ENCODE measurements at places on chromosomes 4 and X. TPM values are rescaled to one million over a fixed set of nuclear protein-coding genes. Genes with fewer than 3 reads are reported as not detected.

GRCh38 chrX:155997436-155997835 lies at the start of gene IL9R:
Gene IL9R, plus strand, starts transcription at chrX:155997696. Its CDS starts 64 bp downstream, at chrX:155997760.
- no peak for DNase-seq

DNA sequence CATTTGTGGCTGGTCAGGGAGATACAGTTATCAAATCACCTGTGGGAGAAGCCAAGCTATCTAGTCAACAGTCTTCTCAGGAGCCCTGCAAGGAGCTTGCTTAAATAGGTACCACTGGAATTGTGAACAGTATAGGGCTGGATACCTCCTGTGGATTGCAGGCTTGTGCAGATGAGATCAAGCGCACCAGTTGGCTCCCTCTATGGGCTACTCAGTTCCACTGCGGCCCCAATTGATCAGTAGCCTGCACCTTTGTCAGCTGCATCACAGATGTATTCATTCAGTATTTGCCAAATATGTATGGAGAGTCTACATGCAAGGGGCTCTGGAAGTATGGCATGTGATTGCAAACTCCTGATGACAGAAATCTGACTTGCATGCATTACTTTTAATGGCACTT lies 28.6 kb downstream of the TEX13A start:
- no peak for DNase-seq

- DNase-seq: no peak
Observed at GRCh38 chrX:153516073-153516472, 1.4 kb upstream of the ATP2B3 start.

DNA sequence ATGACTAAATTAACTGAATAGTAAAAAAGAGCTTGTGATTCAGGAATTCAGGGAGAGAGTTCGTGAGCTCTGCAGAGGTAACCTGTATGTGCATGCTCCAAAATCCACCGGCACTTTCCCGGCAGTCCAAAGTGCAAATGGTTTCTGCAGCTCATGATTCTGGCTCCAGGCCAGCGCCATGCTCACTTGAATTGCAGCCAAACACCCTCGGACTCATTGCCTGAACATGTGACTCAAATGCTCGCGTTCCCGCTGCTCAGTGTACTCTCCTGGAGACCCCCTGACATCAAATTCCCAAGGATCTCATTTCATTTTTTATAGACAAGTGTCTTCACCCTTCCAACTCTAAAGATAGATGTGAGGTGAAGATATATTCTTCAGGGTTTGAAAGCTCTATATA lies 44.1 kb upstream of the SH3RF1 start:
- DNase-seq: peak; percentile 50

- no peak for DNase-seq
Observed at GRCh38 chr4:27759611-27760575, 899.3 kb downstream of the STIM2 start.

- no peak for DNase-seq
Observed at GRCh38 chr4:158159054-158159717, 13.6 kb downstream of the GASK1B start.

DNA sequence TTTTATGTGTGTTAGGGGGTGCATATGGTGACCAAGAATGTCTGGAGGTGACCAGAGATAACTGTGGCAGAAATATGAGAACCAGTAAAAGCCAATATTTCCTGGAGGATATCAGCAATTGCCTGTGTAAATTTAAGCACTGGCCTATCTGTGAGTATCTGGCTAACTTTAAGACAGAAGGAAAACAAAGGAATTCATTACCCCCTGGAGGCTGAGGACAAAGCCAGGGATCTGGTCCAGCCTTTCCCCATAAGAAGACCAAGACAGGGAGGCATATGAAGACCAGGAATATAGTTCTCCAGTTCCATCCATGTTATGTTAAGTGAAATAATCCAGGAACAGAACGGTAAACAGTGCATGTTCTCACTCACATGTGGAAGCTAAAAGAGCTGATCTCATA lies 49.2 kb downstream of the MFAP3L start:
- DNase-seq: no peak

DNA sequence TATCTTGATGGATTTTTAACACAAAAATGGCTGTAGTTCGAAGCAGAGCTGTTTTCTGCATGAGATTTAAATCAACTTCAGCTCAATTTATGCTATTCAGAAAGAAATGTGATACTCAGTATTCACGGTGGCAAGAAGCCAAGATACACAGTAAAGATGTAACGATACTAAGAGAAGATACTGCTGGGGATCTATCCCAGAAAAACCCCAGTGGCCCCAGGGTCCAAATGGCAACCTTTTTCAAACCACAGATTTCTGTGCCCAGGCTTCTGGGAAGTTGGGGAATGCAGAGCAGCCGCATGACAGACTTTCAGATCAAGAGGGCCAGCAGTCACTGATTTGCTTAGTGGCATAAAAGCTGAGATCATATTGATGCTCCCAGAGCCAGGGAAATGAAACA lies 353.9 kb downstream of the AFF2 start:
- DNase-seq: no peak

DNA sequence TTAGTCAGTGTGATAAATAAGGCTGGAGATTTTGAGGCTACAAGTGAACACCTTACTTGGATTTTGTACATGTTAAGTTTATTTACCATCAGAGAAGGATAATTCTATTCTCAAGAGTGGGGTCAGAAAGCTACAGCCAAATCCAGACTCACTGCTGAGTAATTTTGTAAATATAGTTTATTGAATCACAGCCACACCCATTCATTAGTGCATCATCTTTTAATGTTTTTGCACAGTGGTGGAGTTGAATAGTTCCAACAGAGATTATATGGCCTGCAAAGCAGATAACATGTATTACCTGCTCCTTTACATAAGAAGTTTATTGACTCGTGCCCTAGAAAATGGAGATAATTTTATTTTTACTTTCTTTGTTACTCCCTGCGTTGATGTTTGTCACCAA lies 60.4 kb downstream of the PCDH18 start:
- DNase-seq: no peak

GRCh38 chr4:27716693-27717430 lies 856.2 kb downstream of the STIM2 start:
- DNase-seq: no peak

DNA sequence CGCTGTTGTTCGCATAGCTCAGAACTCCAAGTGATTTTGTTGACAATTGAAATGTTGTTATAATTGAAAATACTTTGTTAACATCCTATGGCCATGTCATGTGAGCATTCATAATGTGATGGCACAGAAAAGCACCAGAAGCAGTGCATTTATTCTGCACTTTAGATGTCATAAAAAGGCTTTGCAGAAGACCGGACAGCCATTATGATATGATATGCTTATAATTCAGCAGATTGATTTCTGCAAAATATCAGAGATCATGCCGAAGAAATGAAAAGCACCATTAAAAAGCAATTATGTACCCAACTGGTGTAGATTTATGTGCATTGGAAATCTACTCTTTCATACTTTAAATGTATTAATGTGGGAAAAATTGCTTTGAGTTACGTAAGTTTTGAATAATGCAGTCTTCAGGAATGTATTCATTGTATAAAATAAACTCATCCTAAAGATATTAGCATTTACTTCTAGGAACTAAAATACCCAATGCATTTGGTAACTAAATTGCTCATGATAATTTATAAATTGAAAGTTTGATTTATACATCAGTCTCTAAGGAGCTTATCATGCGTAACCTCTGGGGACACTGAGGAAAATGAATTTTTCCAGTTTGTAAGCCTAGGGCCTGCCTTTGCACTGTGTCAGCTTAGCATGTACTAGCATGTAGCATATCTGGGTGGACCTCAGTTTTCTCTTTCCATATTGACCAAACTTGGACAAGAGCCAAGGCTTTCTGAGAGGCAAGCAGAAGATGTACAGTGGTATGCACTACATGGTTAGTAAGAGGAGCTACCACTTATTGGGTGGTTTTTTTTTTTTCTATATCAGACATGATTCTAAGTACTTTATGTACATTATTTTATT lies 43.6 kb downstream of the TLR10 start:
- DNase-seq: no peak

DNA sequence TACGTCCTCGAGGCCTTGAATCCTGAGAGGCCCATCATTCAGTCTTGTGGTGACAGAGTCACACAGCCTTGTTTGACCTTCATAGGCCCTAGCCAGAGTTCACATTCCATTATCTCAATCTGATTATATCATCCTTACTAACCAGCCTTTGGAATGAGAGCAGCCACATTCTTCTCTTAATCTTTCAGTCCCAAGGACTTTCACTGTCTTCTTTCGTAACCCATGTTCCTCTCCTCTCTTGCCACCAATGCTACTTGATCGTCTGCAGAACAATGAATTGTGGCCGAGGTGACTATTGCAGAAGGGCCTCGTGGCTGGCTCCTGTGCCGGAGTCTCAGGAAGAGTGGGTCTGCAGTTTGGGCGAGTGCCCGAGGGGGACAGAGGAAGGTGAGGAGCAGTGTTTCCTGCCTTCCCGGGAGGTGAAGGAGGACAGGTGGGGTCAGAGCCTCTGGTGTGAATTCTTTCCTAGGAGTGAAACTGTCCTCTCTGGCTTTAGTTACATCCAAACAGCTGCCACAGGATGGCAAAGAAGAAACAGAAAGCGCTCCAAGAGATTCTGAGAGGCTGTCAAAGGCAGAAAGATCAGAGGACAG lies 94.6 kb downstream of the LIMCH1 start:
- no peak for DNase-seq

GRCh38 chr4:58061967-58062366 lies 951.8 kb upstream of the IGFBP7 start:
- DNase-seq: no peak

- DNase-seq: no peak
Observed at GRCh38 chr4:139568206-139568955, 12.4 kb upstream of the SETD7 start.

- no peak for DNase-seq
Observed at GRCh38 chr4:139633661-139634060, 32.0 kb upstream of the MGST2 start.

DNA sequence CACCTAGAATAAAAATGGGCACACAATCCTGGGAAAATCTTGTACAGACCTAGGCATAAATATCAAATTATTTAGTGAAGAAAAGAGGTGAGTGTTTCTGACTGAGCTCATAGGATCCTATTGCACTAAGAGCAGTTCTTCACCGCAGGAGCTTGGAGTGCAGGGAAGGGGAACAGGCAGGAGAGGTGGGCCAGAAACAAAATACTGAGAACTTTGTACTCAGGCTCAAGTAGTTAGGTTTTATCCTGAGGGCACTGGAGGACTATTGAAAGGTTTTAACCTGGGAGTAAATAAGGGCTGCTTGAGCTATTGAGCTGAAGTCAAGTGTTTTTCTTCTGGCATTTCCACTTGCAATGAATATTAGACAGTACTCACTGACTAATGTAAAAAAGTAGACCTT lies 12.2 kb downstream of the EPHA5 start:
- DNase-seq: no peak

GRCh38 chr4:45475548-45475947 lies 648.3 kb downstream of the GABRG1 start:
- no peak for DNase-seq

DNA sequence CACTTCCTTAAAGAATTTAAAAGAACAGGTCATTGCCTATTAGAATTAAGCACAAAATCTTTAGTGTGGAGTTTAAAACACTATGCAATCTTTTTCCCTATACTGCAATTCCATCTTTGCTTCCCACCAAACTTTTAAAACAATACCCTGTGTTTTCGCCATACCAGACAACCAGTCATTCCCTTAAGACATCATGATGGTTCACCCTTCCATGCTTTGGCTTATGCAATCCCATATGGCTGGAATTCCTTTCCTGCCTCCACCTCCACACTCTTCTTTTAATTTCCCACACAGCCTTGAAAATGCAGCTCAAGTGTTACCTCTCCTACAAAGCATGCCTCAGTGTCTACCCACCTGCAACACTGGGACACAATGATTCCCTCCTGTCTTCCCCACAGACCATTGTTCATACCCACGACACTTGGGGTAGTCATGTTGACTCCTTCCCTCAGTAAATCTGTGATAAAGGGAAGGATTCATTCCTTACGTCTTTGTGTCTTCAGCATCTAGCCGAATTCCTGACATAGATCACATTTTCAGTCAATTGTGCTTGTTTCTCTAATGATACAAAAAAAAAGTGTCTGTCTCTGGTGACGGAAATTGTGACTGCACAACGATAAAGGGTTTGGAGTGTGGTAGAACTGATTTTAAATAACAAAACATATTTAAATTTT lies 166.3 kb downstream of the FNIP2 start:
- no peak for DNase-seq

GRCh38 chr4:46994007-46994405 lies 625 bp upstream of the GABRA4 start:
- DNase-seq: no peak

DNA sequence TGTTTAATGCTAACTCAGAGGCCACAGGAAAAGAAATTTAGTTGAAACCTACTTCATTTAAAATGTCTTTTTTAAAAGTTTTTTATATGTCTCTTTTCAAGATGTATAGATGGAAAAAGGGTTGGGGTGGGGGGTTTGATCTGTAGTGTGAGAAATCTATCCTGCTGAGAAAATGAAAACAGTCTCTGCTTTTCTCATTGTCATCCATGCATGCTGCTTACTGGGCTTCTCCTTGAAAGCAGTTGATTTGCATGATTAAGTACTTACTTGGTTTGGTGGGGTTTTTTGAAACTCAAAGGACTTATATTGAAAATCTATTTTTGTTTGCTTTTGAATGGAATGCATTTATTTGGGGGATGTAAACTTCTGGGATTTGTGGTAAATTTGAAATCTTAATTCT lies 313.6 kb upstream of the DKK2 start:
- no peak for DNase-seq

DNA sequence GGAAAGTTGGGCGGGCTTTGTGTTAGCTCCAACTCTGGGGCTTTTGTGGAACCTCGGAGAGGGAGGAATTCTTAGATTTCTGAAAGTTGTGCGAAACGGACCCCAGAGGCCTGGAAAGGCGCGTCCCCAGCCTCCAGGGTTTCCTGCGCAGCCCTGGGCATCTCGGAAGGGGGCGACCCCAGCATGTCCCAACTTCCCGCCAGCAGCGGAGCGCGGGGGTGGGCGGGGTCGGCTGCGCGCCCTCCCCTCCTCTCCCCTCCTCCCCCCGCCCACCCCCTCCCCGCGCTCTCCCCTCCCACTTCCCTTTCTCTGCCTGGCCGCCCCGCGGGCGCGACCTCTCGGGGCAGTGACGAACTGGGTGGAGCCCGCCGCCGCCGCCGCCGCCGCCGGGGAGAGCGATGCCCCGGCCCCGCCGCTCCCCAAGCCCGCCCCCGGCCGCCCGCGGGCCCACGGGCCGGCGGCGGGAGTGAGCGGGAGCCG lies 16.8 kb downstream of the PTTG2 start:
- DNase-seq: no peak

GRCh38 chr4:37438564-37439279 lies 194.2 kb downstream of the NWD2 start:
- no peak for DNase-seq

The LGI2 gene
- 4.8 TPM for total RNA-seq

The DUSP9 gene
- 0.63 TPM for total RNA-seq

The SYTL5 gene
- 4.4 TPM for total RNA-seq

The PRKG2 gene
- total RNA-seq: 2.1 TPM

The DCAF12L2 gene
- total RNA-seq: 3.2 TPM

The SUPT20HL2 gene
- not detected for total RNA-seq

The ESX1 gene
- not detected for total RNA-seq

The ATP8A1 gene
- total RNA-seq: 59.2 TPM

The HS3ST1 gene
- total RNA-seq: 3.0 TPM

The BGN gene
- 57.7 TPM for total RNA-seq

The JCHAIN gene
- total RNA-seq: 4.5 TPM

The TEX13C gene
- not detected for total RNA-seq

All from urinary bladder (tissue), 4 donors.